Neural crest cell (in vitro differentiated cells): ENCODE measurements at places on chromosomes 7 and 10.
A peak's percentile ranks its signal among the peaks of the same experiment; 100 is the strongest.

- DNase-seq: no peak
These were observed 72.4 kb downstream of the ARID5B start for GRCh38 chr10:61973906-61974305.

DNA sequence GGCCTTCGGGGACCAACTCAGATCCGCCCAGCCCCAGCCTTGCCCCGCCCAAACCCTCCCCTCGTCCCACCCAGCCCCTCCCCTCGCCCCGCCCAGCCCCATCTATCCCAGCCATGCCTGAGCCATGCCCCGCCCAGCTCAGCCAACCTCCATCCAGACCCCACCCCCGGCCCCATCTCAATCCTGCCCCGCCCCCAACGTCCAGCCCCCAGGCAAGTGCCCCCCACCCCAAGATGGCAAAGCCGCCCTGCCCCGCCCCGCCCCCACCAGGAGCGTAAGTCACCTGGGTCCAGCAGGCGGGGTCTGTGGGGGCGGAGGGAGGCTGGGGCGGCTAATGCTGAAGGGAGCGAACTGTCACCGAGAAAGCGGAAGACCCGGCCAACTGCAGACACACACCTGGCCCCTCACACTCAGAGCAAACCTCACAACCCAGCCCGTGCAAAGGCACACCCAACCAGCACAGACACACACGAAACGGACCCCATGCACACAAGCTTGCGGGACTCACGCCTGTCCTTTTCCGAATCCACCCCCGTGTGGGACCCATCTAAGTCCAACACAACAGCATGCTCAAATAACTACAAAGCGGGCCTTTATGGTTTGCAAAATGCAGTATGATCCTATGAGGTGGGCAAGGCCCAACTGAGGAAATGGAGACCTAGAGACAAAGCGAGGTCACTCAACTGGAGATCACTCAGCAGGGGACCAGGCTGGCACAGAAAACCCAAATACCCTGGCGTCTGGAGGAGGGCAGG is 11.5 kb upstream of the OGA start:
- no peak for DNase-seq

- no peak for DNase-seq
These were observed 269.8 kb downstream of the FZD1 start for GRCh38 chr7:91533996-91534395.

- no peak for DNase-seq
These were observed 31.3 kb upstream of the NME8 start for GRCh38 chr7:37816922-37817590.

GRCh38 chr10:64626924-64627323 is 1105.7 kb downstream of the REEP3 start:
- no peak for DNase-seq

- DNase-seq: no peak
These were observed 27.0 kb downstream of the MYL10 start for GRCh38 chr7:101602082-101602481.

- DNase-seq: no peak
These were observed 204.5 kb downstream of the LSM5 start for GRCh38 chr7:32285698-32286097.

- peak; percentile 37 for DNase-seq
These were observed 285.1 kb downstream of the CCSER2 start for GRCh38 chr10:84613336-84614021.
